ENCODE measurements at places on chromosomes 6 and 20.

- no peak for DNase-seq
Measured at GRCh38 chr20:24662322-24662721, 192.9 kb downstream of the SYNDIG1 start.

GRCh38 chr20:49480236-49480635 is 2.2 kb downstream of the KCNB1 start:
- no peak for DNase-seq

DNA sequence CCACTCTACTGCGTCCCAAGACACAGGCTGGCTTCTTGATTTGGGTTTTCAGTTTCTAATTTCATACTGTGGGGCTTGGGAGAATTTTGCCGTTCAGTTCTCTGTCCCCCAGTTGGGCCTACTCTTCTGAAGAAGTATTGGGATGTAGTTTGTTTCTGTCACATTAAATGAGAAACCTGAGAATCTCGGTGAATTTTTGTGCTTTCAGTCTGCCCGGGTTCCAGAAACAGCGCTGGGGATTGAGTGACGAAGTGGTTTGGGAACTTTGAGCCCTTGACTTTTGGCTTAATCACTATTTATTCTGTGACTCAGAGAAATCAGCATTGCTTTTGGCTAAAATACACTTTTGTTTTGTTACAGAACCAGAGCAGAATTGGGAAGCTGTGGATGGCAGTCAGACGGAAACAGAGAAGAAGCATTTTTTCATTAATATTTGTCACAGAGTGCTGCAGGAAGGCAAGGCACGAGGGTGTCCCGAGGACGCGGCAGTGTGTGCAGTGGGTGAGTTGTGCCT is 74.0 kb downstream of the IGF2R start:
- DNase-seq, result no peak

GRCh38 chr6:54515013-54515412 is 206.8 kb downstream of the TINAG start:
- DNase-seq, result no peak

DNA sequence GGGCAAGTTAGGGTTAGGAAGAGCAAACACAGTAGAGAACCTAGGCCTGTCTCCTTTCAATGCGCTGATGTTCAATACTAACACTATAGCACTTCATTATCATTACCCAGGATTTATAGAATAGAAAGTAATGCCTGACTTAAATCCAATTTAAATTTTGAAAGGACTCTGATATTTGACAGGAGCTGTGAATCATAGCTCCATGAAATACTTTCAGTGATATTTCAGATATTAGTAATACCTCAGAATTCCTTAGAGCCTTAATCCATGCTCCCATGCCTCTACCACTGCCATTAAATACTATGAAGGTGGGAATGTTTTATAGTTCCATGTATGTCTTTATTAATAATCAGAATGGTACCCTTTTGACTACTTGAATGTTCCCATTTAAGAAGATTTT is 530.2 kb downstream of the BCKDHB start:
- DNase-seq, result no peak

GRCh38 chr20:5741089-5741488 is 9.1 kb upstream of the SHLD1 start:
- DNase-seq, result no peak

DNA sequence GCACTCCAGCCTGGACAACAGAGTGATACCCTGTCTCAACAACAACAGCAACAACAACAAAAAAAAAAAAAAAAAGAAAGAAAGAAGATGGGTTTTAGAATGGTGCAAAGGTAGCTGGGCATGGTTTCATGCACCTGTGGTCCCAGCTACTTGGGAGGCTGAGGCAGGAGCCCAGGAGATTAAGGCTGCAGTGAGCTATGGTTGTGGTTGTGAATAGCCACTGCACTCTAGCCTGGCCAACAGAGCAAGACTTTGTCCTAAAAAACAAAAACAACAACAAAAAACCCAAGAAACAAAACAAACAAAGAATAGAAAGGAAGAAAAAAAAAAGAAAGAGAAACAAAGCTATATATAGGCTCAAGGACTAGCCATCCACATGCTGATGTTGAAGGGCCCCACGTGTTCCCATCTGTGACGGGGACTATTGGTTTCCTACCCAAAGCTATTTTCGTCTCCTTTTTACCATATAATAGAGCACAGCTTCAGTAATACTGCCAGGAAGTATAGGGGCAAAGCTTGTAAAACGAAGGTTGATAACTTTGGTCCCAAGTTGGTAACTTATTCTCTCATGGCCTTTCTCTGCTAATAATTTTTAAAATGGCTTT is 7.9 kb upstream of the EEF1E1 start:
- DNase-seq, result no peak

DNA sequence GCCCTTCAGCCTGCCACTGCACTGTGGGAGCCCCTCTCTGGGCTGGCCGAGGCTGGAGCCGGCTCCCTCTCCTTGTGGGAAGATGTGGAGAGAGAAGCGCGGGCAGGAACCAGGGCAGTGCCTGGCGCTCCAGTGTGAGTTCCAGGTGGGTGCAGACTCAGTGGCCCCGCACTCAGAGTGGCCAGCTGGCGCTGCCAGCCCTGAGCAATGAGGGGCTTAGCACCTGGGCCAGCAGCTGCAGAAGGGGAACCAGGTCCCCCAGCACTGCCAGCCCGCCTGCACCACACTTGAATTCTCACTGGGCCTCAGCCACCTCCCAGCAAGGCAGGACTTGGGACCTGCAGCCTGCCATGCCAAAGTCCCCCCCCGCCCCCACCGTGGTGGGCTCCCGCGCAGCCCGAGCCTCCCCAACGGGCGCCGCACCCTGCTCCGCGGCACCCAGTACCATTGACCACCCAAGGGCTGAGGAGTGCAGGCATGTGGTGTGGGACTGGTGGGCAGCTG is 205.9 kb downstream of the CLVS2 start:
- DNase-seq, result no peak

DNA sequence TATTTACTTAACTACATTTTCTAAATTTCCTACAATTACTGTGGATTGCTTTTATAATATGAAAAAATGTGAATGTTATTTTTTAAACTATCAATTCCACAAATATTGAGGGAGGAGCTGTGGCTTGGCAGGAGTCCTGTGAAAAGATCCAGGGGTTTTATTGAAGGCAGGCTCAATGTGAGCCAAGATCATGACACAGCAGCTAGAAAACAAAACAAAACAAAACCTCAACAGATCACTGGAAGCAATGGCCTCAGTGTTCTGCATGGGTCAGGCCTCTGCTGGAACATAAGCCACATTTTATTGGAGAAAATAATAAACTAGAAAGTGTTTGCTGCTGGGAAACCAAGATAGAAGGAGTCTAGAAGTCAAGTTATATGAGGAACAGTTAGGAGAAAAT is 19.4 kb upstream of the RCAN2 start:
- DNase-seq, result no peak
